Mammary epithelial cell (primary cell): ENCODE measurements at places on chromosomes 3 and 15. TPM values are rescaled to one million over a fixed set of nuclear protein-coding genes. Genes with fewer than 3 reads are reported as not detected.
A peak's percentile ranks its signal among the peaks of the same experiment; 100 is the strongest.

KPNA1 gene
- 95.3 and 114 TPM in 2 replicates for total RNA-seq

DNA sequence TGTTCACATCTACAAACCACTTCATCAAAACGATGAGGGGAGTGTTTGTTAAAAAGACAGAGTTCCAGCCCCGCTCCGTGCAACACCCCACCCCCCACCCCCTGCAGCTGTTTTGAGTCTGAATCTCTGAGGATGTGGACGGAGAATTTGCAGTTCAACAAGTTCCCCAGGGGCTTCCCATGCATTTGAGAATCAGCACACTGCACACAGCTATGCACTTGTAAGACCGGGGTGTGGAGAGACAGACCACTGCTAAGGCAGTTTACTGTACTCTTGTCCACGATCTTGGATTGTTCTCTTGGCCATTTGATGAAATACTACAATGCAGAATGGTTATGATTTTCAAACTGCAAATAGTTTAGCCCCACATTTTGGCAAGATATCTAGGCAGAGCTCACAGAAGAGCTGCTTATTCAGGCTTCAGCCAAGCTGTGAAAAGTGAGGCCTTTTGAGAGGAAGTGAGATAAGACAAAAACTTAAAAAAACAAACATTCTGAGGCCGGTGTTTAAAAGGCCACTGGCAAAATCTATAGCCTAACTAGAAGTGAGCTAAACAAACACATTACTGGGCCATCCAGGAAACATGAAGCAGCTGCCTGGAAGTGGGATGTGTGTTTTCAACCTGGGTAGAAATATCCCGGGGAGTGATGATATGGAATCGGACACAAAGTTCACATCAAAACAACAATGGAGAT lies 308.2 kb upstream of the ADAMTS9 start:
- no peak for DNase-seq

KCNH8 gene
- 0.08 and 0.14 TPM in 2 replicates for total RNA-seq

DNA sequence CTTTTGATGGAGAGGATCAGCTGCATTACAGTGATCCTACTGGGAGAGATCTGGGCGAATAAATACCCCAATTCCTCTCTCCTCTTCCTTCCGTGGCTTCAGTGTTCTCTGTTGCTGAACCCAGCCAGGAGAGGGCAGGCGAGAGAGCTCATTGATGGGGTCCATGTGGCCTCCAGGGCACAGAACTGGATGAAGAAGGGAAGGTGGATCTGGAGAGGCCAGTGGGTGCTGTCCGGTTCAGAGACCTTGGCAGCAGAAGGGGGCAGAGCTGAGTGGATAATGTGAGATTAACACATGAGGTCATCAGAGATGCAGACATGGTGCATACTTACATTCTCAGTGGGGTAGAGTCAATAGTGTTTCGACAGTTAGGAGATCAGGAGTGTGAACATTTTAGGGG lies 193.6 kb downstream of the CLSTN2 start:
- DNase-seq: peak; percentile 8

- DNase-seq: no peak
These were observed 34.5 kb downstream of the KLF13 start for GRCh38 chr15:31360843-31361763.

TIMMDC1 gene
- total RNA-seq: 127 and 154 TPM in 2 replicates
